ENCODE measurements at places on chromosomes 3 and 15.
A peak's percentile ranks its signal among the peaks of the same experiment; 100 is the strongest.

- DNase-seq, result peak; percentile 92
These were observed 83.2 kb upstream of the WNT5A start for GRCh38 chr3:55570271-55570711.

GRCh38 chr3:126465928-126466544, 9.7 kb downstream of the ZXDC start:
- no peak for DNase-seq

- DNase-seq, result peak; percentile 78
These were observed 283.9 kb downstream of the GRM7 start for GRCh38 chr3:7144697-7145308.

- DNase-seq, result peak; percentile 57
These were observed 211.9 kb upstream of the GOLGA6L4 start for GRCh38 chr15:84023636-84024035.

DNA sequence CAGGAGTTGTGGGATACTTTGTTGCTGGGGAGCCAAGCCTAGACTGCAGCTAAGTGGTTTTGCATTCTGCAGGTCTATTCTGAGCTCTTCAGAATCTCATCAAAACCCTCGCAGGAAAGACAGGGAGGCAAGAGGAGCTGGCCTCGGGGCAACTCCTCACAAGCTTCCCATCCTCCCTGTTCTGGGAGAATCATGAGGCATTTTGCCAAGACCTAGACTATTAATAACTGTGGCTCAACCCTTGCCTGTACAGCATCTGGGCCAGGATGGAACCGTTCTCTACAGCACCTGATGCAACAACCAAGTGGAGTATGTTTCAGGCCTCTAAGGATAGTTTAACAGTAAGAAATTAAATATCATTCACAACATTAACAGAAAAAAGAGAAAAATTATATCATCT, 20.2 kb upstream of the SLC6A20 start:
- no peak for DNase-seq

GRCh38 chr3:12830785-12831156, 10.6 kb downstream of the RPL32 start:
- DNase-seq, result no peak

- DNase-seq, result no peak
These were observed 208.3 kb downstream of the NEK10 start for GRCh38 chr3:27160779-27161287.

- peak; percentile 47 for DNase-seq
These were observed 92.2 kb downstream of the CMSS1 start for GRCh38 chr3:99909714-99910495.
